NCI-H69 (cell line): ENCODE measurements at places on chromosomes 7 and 10.

- DNase-seq = no peak
Measured at GRCh38 chr7:116100626-116101025, 70.1 kb upstream of the TFEC start.

- DNase-seq = no peak
Measured at GRCh38 chr7:152520861-152521302, 85.1 kb upstream of the KMT2C start.

- DNase-seq = peak; percentile 47
Measured at GRCh38 chr10:61189912-61190311, 245.9 kb upstream of the RHOBTB1 start.

DNA sequence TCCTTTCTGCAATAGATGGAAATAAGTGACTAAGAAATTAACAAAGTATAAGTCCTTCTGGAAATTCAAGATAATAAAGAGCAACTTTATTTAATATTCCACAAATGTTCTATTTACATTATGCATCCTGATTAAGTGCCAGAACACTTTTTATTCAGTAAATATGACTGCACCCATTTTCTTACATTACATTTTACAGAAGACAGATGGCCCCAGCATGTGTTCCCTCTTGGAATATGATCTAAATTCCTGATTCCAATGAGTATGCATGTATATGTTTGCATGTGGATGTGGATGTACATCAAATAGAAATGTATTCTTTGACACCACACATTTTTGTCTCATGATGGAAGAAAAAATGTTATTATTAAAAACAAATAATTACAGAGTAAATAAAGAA is 628.7 kb upstream of the SEMA3D start:
- DNase-seq = peak; percentile 52

- DNase-seq = no peak
Measured at GRCh38 chr7:4297918-4298219, 384.2 kb upstream of the FOXK1 start.

DNA sequence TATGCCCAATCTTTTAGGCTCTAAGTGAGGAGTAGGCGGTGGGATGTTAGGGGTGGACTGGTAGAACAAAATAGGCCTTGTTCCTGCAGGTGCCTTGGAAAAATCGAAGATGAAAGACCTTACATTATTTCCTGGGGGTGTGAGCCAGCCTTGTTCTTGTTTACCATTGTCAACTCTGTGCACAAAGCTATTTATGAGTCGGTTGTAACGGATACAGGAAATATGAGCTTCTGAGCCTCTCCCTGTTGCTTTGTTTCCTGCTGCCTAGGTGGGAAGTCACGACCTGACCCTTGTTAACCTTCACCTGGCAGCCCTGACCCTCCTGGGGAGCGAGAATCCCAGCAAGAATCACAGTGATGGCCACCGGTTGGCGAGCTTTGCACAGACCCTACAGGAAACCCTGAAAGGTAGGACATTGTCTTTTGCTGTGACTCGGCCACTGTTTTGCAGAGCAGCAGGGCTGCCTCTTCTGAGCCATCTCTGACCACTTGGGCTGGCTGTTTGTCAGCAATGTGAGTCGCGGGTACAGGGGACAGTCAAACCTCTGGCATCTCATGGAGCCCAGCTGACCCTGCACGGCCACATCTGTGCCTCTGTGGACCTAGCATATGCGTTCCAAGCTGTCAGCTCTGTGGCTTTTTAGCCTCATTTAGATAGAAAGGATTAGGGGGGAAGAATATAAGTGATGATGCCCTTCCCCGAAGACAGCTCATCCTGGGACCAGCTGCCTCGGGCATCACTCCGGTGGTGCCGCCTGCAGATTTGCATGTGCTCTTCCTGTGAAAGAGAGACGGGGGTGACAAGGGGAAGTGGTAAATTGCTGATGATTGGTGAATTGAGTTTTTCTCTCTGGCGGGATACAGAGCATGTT is 102.1 kb upstream of the ANLN start:
- peak; percentile 67 for DNase-seq

- no peak for DNase-seq
Measured at GRCh38 chr7:48548667-48549066, 375.7 kb upstream of the CDC14C start.

- DNase-seq = no peak
Measured at GRCh38 chr10:126101736-126102135, 205.4 kb downstream of the FANK1 start.

- peak; percentile 89 for DNase-seq
Measured at GRCh38 chr7:95723583-95724180, 48.7 kb upstream of the DYNC1I1 start.

DNA sequence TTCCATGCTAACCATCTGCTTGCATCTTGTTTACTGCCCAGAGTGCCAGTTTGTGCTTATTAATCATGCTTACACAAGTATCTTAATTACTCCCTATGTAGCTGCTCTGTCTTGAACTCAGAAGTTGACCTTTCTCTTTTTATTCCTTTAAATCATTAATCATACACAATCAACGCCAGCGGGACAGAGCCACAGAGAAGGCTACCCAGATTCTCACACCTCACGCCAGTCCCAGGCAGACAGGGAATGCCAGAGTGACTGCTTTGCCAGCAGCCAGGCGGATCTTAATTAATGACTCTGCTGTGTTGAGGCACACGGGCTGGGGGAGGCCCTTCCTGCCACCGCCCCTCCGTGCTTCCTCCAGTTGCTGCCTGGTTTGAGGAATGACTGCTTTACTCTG is 229.4 kb downstream of the LRMDA start:
- peak; percentile 74 for DNase-seq

GRCh38 chr10:79333513-79333912 is 13.8 kb upstream of the PPIF start:
- no peak for DNase-seq

- DNase-seq = no peak
Measured at GRCh38 chr10:116055252-116055916, 217.6 kb downstream of the GFRA1 start.

DNA sequence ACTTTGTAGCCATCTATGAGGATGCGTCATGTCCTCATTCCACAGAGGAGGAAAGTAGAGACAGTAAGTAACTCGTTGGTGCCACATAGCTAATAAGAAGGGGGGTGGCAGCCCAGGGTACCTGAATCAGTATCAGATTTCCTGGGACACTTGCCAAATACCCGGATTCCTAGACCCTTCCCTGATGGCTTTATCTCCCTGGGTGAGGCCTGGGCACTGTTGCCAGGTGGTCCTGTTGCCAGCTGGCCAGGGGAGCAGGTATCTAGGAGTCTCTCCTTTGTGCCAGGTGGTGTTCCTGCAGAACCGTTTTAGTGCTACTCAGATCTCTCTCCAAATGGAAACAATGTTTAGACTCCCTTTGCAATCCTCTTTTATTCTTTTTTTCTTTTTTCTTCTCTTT is 12.7 kb downstream of the SLC29A3 start:
- peak; percentile 59 for DNase-seq

DNA sequence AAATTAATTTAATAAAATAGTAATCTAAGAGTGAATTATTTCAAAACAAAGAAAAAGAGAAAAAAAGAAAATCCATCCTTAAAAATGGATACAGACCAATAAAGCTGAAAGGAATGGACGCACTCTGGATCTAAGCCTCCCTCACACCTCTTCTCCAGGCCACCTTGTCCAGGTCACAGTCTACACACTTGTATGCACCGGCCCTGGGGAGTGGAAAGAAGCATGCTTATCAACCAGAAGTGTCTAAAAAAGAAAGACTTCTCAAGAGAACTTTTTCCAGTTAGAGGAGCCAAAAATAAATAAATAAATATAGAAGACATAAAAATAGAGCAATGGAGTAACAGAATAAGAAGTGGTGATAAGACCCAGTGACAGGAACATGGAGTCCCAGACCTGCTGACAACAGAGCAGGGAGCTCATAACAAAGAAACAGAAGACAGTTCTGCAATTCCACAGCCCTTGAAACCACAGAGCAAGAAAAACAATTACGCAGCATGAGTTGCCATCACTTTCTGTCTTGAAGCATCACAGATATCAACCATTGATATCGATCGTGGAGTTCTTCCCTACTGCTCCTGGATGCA is 311.7 kb upstream of the NFE2L3 start:
- DNase-seq = no peak

- peak; percentile 99 for DNase-seq
Measured at GRCh38 chr7:20797462-20798080, 10.9 kb upstream of the SP8 start.

DNA sequence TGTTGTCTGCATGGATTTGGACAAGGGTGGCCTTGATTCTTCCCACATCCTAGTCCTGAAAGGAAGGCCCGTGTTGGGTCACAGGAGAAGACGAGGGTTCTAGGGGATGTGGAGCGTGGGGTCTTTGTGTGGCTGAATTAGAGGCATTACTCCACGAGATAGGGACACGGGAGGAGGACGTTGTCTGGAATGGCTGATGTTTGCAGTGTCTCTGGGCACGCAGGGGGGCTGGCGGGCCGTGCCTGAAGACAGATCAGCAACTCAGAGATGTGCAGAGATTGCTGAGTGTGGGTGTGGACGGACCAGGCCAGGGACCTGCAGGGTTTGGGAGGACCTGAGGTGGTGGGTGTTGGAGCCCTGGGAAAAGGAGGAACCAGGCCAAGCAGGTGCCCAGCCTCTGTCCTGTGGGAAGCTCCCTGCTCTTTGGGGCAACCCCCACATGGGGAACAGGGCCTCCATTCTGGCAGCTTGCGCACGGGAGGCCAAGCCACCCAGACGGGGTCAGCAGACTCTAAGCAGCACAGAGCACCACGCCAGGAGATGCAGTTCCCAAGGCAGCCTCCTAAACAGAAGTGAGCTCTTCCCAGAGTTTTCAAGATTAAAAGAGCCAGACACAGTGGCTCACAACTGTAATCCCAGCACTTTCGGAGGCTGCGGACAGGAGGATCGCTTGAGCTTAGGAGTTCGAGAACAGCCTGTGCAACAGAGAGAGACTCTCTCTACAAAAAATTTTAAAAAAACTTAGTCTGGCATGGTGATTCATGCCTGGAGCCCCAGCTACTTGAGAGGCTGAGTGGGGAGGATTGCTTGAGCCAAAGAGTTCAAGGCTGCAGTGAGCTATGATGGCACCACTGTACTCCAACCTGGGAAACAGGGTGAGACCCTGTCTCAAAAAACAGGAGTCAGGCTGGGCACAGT is 71.0 kb upstream of the GTF2I start:
- DNase-seq = no peak

GRCh38 chr7:84092207-84092606 is 102.4 kb downstream of the SEMA3A start:
- peak; percentile 16 for DNase-seq

- DNase-seq = no peak
Measured at GRCh38 chr7:106561151-106561550, 99.8 kb downstream of the CCDC71L start.

DNA sequence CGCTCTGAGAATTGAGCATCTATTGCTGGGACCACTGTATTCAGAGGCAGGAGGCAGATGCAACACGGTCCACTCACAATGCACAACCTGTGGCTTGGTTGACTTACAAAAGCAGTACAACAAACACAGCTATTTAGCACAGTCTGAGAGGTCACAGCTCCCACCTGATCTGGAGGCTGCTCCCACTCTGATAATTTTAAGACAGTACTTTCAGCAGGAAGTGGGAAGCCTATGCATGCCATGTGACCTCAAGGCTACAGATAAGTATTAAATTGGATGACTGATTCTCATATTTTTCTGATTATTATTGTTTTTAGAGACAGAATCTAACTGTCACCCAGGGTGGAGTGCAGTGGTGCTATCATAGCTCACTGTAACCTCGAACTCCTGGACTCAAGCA is 659.3 kb downstream of the PARD3 start:
- no peak for DNase-seq

DNA sequence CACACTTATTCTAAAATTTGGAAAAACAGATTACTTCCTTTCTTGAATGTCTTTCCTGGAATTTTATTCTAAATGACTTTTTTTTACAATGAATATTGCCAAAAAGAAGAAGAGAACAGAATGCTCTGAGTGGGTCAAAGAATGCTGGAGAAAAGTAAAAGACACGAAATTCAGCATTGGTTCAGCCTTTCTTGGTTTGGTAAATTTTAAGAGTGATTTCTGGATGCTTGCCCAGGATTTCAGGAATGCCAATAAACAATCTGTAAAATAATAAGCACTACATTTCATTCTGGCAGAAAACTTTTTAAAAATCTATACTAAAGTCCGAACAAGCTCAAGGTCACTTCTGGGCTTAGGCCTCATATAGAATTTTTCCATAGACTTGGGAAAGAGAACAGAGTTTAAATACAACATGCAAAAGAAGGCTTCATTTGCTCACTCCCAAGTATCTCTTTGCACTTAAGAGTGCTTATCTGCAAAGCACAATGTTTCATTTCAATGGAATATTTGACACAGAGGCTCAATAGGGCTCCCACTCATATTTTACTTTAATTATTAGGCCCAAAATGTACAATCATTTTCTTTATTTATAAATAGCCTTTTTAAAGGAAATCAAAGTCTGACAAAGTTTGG is 359.5 kb upstream of the ANKRD30A start:
- DNase-seq = no peak

GRCh38 chr10:67621834-67622233 is 74.2 kb downstream of the CTNNA3 start:
- DNase-seq = no peak

DNA sequence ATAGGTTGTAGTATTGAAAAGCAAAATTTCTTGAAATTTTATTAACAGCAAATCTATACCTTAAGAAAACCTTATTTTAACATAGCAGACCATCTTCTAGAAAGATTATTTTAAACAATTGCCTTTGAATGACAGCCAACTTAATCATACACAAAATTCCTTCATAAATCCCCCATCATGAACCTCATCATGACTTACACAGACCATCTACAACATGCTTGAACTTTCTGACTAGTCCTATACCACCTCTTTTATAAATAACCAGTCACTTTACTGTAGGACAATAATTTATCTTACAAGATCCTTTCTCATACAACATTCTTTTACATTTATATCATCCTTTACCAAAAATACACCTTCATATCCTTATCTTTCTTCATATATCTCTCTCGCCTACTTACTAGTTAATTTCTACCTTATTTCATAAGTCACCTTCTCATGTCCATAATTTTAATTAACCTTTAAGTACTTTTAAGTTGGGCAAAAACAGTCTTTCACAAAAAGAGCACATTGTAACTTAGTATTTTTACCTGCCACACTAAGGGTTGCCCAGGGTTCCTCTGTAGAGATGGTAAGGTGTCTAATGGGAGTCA is 16.6 kb upstream of the PTN start:
- peak; percentile 24 for DNase-seq

GRCh38 chr7:65953890-65954450 is 28.0 kb downstream of the GUSB start:
- DNase-seq = no peak

DNA sequence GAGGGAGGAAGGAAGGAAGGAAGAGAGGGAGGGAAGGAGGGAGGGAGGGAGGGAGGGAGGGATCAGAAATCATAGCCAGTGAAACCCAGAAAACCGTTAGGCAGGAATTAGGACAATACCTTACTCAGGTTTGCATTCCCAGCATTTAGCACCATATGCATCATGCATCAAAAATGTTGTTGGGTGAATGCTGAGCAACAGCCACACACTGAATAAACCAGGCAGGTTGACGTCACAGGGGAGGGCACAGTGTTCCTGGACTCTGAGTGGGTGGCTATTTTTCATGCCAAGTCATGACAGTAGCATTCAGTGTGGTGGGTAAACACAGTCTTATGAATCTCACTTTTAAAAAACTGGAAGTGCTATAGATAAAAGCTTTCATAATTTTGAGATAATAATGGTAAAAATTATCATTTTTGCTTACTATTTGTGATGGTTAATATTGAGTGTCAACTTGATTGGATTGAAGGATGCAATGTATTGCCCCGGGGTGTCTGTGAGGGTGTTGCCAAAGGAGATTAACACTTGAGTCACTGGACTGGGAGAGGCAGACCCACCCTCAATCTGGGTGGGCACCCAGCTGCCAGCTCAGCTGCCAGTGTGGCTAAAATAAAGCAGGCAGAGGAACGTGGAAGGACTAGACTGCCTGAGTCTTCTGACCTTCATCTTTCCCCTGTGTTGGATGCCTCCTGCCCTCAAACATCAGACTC is 199.1 kb upstream of the PRKCQ start:
- DNase-seq = no peak

GRCh38 chr10:71354776-71355175 is 35.7 kb downstream of the SLC29A3 start:
- DNase-seq = no peak
